ENCODE measurements at places on chromosomes 1 and 21.
A peak's percentile ranks its signal among the peaks of the same experiment; 100 is the strongest.

DNA sequence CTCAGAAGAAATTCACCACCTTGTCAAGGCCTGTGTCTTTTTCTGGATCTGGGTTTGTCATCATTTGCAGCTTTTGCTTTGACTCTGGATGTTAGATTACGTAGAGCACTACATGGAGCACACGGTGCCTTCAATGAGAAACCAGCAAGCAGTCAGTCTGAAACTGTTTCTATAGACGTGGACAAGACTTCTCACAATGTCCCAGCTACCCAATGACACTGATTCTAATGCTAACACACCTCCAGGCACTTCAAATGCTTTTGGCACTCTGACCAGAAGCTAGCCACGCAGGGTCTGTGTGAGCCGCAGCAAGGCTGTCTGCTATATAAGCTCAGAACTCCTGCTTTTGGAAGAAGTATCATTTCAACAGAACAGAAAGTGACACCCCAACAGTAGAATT, 38.2 kb downstream of the ITPKB start:
- DNase-seq: no peak

- DNase-seq: peak; percentile 91
These were observed 192.8 kb downstream of the FCRL5 start for GRCh38 chr1:157359314-157360022.

- DNase-seq: no peak
These were observed 25.8 kb upstream of the CAPZB start for GRCh38 chr1:19511116-19511515.

DNA sequence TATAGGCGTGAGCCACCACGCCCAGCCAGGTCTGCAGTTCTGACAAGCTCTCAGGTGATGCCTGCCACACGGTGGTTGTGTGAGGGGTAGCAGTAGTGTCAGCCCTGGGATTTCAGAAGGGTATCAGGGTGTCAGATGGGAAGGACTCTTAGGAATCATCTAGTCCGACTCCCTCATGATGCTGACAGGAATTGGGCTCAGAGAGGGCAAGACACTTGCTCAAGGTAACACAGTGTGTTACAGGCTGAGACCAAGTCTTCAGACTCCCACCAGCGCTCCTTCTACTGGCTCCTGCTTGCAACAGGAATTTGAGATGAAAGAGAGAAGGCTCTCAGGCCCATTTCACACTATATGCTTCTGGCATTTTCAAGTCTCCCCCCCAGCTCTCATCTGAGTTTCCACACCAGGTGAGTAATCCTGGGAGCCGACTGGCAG, 6.9 kb downstream of the HTR1D start:
- no peak for DNase-seq

DNA sequence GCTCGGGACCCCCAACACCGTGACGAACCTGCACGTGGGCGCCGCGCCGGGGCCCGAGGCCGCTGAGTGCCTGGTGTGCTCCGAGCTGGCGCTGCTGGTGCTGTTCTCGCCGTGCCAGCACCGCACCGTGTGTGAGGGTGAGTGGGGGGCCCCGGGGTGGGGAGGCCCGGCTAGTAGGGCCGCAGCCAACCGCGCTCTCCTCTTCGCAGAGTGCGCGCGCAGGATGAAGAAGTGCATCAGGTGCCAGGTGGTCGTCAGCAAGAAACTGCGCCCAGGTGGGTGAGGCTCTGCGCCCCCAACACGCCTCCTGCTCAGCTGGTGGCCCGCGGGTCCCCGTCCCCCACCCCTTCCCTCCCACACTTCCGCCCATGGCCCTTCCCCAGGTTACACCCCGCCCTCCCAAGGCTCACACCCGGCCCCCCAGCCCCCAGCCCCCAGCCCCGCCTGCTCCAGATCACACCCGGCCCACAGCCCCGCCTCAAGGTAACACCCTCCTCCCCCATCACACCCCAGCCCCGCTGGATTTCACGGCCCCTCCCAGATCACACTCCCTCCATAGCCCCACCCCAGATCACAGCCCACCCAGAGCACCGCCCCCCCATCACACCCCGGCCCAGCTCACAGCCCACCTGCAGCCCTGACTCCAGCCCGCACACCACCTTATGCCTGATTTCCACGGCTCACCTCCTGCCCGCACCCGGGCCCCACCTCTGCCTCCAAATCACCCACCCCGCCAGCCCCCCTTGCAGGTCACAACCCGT, 2.4 kb upstream of the MMP23B start:
- DNase-seq: no peak

GRCh38 chr21:34221331-34222030, 142.3 kb upstream of the KCNE2 start:
- no peak for DNase-seq

- DNase-seq: no peak
These were observed 160.9 kb downstream of the PBX1 start for GRCh38 chr1:164719676-164720439.

- no peak for DNase-seq
These were observed 1104.2 kb upstream of the TMPRSS15 start for GRCh38 chr21:19507682-19508260.

DNA sequence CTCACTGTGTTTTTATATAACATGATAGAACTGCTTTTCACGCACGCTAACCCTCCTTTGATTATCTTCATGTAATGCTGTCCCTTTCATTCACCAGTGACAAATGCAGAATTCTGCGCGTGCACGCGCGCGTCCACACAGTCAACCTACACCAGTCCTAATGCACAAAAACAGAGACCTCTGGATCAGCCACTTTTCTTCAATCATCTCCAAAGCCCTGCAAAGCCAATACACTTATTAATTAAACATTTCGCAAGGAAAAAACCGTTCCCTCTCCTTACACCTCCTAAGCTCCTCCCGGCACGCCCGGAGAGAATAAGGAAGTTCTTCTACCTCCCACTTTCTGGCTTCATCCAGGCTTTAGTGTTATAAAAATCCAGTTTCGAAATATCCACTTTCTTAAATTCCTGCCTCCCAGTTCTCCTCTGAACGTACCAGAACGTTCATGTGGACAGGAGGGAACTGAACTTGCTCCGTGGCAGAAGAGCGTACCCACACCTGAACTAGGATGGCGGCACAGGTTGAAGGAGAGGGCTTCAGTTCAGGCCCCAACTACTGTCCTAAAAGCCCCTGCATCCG, 4.6 kb downstream of the LMX1A start:
- no peak for DNase-seq

- DNase-seq: no peak
These were observed 58.0 kb downstream of the PRDM16 start for GRCh38 chr1:3126756-3127678.

DNA sequence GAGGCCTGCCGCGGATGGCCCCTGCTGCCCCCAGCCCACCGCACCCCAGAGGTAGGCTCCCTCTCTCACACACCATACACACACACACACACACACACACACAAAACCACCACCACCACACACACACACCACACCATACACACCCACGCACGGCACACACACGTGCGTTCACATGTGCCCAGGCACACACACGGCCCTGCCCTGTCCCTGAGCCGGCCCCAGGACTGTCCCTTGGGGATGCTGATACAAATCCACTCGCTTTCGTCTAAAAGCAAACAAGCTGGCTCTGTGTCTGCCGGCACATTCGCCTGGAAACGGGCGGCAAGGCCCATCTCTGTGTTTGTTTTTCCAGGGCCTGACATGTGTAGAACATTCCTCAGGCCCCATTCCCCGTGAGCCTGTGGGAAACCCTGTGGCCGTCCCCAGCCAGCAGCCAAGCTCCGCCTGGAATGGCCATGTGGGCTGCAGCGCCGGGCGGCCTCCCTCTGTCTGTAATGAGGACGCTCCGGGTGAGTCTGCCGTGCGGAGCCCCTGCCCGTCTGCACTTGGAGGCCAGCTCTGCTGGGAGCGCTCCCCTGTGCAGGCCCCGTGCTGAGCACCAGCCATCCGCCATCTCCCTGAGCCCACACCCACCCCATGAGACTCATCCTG, 67.4 kb downstream of the DMRTB1 start:
- DNase-seq: no peak

- DNase-seq: no peak
These were observed 99.5 kb upstream of the BMP8A start for GRCh38 chr1:39391691-39392679.

All from NCI-H1417 treated with DMSO at 0.1 percent for 48 hours (cell line).